Naive thymus-derived CD4-positive, alpha-beta T cell (primary cell): ENCODE measurements at places on chromosomes 7 and 10. TPM values are rescaled to one million over a fixed set of nuclear protein-coding genes. Genes with fewer than 3 reads are reported as not detected.

DNA sequence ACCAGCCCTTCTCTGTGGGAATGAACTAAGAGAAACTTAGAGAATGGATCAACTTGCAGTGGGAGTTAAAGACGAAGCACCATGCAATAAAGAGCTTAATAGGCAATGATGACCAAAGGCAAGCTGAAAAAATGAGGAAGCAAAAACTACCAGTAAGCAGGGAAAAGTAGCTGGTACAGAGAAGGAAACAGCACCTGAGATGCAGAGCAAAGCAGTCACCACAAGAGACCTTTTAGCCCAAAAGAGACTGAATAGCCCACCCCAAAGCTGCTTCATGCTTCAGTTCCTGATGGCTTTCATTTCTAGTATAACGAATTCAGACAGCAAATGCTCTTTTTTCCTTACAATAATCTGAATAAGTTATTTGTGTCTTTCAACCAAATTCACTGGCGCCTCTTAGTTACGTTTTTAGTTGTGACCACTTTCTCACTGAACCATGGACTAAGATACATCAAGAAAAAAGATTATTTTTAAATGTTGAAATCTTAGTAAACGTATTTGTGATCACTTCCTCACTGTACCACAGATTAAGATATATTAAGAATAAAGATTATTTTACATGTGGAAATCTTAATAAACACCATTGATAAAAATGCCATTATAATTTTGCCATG, 76.0 kb downstream of the USP6NL start:
- H3K27ac ChIP-seq, result no peak overlapping the region
- no peaks in the 10 kb centered on the region for H3K36me3 ChIP-seq
- no peaks in the 10 kb centered on the region for H3K27me3 ChIP-seq
- no peak for DNase-seq

DNA sequence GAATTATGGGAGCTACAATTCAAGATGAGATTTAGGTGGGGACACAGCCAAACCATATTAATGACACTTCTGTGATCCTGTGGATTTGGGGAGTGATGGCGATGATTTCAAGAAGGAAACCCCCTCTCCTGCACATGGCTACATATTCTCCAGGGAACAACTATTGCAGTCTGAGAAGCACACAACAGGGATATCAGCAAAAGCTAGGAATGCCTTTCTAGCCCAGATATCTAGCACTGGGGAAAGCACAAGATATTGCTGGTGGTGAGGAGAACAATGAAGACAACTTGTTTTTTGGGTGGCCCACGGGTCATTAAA, 24.3 kb downstream of the EPDR1 start:
- no peaks in the 10 kb centered on the region for H3K36me3 ChIP-seq
- no peaks in the 10 kb centered on the region for H3K27me3 ChIP-seq
- no peak overlapping the region for H3K27ac ChIP-seq
- H3K4me3 ChIP-seq, result no peak overlapping the region

WNT2 gene
- total RNA-seq, result not detected

GRCh38 chr7:98133181-98133580, 26.5 kb downstream of the LMTK2 start:
- H3K27ac ChIP-seq, result no peak overlapping the region
- H3K27me3 ChIP-seq, result no peaks in the 10 kb centered on the region
- peaks cover 11% of the 10 kb centered on the region for H3K36me3 ChIP-seq
- DNase-seq, result no peak
- H3K4me1 ChIP-seq, result peaks cover 30% of the 10 kb centered on the region
- H3K4me3 ChIP-seq, result peak overlapping the region; percentile 11

DNA sequence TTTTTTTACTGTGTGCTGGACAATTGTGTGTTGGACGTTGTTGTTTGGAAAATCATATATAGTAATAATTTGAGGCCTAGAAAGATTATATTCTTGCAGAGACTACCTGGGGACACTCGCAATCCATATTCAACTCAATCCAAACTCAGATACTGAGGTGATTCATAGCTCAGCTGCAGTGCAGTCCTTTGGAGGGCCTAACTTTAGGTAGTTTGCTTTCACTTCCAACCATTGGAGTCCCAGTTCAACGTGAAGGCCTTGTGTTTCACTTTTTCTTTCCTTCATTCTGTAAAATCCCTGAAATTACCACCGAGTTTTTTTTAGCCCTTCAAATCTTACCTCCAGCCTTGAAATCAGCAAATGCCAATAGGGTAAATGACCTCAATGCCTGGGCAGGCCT, 32.3 kb downstream of the ATRNL1 start:
- H3K4me1 ChIP-seq, result no peaks in the 10 kb centered on the region
- no peak for DNase-seq
- no peaks in the 10 kb centered on the region for H3K36me3 ChIP-seq
- no peak overlapping the region for H3K4me3 ChIP-seq
